ENCODE measurements at places on chromosomes 7 and 10.

DNA sequence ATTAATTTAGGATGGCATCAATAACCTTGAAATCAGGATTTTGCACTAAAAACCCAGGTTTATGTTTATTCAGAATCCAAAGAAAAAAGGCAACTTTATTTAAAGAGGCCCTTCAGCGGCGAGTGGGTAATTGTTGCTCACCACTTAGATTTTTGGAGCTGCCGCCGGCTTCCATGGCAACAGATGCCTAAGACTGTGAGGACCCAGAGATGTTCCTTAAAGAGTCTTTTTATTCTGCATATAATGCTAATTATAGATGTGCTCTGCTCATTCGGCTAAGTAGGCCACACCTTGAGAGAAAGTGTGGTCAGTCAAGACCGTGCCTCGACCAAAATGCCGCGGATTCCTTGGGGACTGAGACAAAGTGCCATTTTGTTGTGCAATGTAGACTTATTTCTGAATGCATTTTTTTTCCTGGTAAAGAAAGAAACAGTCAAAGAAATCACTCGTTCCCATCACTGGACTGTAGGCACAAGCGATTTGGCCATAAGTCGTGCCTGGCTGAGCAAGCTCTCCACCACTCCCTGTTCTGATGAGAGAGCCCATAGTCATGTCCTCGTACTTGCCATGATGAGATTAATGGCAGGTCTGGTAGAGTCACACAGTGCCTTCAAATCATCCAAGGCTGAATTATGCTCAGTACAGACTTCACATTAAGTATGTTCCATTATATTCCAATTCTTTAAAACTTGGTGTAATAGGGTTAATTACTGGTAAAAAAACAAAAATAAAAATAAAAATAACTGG is 21.4 kb upstream of the MGMT start:
- no peak for DNase-seq

DNA sequence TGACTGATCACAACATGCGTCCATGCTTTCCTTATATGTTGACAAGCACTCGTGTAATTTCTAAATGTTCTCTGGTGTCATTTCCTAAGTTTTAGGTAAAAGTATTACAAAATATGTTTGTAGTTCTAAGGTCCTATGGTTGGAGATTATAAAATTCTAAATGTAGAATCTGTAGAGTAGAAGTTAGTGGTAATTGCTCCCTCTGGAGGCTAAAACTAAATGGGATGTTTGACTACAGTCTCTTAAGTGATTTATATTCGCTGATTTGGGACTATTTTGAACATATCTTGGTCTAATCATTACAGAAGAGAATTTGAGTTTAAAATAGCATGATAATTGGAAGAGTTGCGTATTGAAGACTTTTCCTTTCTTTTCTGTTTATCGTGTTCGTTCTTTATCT is 74.1 kb downstream of the ZMYND11 start:
- DNase-seq: no peak

- peak; percentile 34 for DNase-seq
Measured at GRCh38 chr7:2299131-2299829, 15.0 kb downstream of the SNX8 start.

DNA sequence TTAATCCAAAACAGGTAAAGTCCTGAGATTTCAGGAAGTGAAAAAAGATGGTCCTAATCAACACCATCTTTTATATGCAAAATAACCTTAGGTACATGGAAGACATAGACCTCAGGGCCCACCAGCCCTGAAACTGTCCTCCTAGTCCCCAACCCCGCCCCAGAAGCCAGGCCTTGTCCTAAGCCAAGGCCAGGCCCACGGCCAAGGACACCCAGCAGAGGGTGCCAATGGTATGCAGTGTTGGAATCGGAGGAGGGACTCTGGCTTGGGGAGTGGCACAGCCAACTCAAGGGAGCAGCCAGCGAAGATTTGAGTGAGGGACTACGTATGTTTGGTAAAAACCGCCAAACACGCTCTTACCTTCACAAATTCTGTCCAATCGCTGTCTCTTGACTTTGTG is 96.7 kb downstream of the ZRANB1 start:
- DNase-seq: peak; percentile 52

- no peak for DNase-seq
Measured at GRCh38 chr10:96758423-96758822, 38.1 kb upstream of the PIK3AP1 start.

DNA sequence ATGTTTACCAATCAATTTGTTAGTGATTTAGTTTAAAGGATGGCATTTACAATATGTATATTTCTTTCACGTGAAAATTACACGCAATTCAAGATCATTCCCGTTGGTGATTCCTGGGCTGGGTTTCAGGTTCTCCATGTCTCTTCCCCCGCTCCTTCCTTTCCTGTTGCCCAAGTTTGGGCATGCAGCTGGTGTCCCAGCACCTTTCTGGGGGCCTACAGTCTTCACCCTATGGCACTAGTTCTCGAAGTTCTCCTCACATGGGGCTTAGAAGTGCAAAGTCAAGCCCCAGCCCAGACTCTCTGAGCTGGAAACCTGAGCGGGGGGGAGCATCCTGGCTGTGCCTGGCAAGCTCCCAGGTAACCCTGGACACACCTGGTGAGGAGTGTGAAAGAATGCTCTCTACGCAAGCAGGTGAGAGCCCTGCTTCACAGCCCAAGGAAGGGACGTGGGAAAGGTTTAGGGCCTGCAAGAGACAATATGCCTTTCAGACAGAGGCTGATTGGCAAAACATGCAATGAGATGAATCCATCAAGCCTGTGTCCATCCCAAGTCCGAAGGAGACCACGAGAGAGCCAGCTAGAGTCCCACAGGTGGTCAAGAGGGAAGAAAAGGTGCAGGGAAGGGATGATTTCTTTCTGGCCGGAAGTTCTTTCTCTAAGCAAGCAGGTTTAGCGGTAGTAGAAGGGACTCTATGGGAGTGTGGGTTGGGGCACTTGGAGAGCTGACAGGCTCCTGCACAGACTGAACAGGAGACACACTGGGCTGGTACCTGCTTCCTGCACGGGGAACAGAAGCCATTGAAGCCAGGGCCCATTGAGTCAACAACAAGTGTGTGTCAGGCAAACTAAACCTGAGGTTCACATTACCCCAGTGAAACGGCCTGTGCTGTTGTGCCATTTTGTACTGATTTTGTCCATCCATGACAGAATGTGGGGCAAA is 131.1 kb downstream of the ADARB2 start:
- DNase-seq: no peak

DNA sequence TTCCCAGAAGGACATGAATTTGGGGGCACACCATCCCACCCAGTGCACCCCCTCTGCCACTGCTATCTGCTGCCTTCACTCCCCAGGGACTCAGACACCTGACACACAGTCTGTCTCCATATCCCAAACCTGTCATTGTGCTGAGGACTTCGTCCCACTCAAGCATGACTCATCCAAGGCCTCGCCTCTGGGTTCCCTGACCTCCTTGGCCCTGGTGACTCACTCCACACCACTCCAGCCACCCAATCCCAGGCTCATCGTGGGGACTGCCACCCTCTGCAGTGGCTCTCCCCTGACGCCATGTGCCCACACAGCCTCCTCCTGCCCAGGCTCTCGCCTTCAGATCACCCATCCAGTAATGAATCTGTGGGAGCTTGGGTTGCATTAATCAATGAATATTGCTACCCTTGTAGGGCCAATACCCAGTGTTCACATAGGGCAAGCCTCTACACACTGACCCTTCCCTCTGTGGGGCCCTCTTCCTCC is 6.6 kb upstream of the INSIG1 start:
- DNase-seq: peak; percentile 61

- no peak for DNase-seq
Measured at GRCh38 chr7:84848219-84848973, 338.5 kb downstream of the SEMA3D start.

DNA sequence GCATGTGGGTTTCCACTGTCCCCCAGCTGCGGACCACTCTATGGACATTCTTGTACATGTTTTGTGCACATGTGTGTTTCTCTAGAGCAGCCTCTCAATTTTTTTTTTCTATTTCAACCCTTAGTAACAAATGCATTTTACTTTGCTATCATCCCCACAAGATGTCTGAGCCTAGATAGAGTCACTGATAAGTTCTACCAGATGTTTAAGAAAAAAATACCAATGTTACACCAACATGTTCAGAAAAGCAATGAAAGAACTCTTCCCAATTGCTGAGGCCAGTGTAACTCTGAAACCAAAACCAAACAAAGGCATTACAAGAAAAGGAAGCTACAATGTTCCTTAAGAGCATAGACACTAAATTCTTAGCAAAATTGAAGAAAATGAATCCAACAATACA is 218.5 kb downstream of the CXCL12 start:
- no peak for DNase-seq

- no peak for DNase-seq
Measured at GRCh38 chr7:28157831-28158416, 22.7 kb downstream of the JAZF1 start.

GRCh38 chr7:155203882-155204691 is 93.6 kb upstream of the INSIG1 start:
- DNase-seq: no peak

DNA sequence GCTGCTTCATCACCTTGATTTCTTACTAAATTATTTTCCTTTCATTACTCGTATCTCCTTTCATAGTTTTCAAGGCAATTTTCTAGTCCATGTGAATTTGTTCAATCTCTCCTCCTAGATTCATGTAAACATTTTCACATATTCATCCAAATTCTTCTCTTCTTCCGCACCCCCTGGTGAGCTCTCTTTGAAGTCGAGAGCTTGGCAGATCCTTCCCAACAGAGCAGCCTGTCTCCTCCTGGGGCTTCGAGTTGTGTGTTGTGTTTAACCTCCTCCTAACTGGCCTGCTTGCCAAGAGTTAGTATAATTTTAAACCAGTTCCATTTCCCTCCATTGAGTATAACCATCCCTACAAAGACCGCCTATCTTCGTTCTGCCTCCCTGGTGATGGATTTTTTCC is 272.4 kb upstream of the CELF2 start:
- DNase-seq: no peak

- no peak for DNase-seq
Measured at GRCh38 chr7:147912946-147913638, 677.5 kb upstream of the C7orf33 start.

- DNase-seq: no peak
Measured at GRCh38 chr7:99447943-99448342, 9.2 kb downstream of the CPSF4 start.

GRCh38 chr10:110919971-110920881 is 822 bp downstream of the SHOC2 start:
- DNase-seq: peak; percentile 18

DNA sequence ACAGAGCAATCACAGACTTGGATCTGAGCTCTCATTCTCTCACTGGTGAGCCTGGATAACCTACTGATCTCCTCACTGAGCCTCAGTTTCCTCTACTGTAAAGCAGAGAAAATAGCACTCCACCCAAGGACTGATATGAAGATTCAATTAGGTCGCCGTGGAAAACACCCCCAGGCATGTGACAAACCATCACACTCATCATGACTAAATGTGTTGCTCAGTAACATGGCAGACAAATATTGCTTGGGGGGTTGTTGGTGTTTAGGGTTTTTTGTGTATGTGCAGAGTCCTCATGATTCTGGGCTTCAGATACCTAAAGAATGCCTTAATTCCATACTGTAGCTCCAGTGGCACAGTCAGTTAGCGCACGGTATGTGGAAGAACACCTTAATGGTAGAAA is 122.1 kb upstream of the TCF7L2 start:
- DNase-seq: no peak

DNA sequence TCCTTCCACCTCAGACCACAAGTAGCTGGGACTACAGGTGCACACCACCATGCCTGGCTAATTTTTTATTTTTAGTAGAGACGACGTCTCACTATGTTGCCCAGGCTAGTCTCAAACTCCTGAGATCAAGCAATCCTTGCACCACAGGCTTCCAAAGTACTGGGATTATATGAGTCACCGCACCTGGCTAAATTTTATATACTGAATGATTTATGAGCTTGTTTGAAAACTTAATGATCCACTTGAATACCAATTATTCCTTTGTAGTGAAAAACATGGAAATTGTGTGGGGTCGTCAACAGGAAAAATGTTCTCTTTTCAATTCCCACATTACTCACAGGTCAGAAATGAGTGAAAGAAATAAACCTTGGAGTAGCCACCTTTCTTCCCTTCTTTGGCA is 31.3 kb downstream of the RAPGEF5 start:
- no peak for DNase-seq

- DNase-seq: no peak
Measured at GRCh38 chr7:124257638-124258308, 224.9 kb upstream of the TMEM229A start.

DNA sequence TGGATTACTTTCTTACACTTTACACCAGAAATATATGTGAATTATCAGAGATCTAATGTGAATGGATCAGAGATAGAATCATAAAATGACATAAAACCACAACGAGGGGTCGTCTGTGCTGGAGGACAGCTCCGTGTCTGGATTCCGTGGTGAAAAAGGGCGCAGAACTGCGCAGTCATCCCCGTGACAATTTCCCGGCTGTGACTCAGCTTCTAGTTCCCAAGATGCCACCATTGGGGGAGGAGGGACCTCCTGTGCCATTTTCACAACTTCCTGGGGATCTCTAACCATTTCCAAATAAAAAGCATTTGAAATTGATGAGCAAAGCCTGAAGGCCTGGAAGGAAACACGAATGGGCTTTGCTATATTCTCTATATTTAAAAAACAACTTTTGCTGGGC is 72.1 kb downstream of the PDGFA start:
- no peak for DNase-seq

- DNase-seq: no peak
Measured at GRCh38 chr10:113463777-113464176, 89.1 kb upstream of the HABP2 start.

DNA sequence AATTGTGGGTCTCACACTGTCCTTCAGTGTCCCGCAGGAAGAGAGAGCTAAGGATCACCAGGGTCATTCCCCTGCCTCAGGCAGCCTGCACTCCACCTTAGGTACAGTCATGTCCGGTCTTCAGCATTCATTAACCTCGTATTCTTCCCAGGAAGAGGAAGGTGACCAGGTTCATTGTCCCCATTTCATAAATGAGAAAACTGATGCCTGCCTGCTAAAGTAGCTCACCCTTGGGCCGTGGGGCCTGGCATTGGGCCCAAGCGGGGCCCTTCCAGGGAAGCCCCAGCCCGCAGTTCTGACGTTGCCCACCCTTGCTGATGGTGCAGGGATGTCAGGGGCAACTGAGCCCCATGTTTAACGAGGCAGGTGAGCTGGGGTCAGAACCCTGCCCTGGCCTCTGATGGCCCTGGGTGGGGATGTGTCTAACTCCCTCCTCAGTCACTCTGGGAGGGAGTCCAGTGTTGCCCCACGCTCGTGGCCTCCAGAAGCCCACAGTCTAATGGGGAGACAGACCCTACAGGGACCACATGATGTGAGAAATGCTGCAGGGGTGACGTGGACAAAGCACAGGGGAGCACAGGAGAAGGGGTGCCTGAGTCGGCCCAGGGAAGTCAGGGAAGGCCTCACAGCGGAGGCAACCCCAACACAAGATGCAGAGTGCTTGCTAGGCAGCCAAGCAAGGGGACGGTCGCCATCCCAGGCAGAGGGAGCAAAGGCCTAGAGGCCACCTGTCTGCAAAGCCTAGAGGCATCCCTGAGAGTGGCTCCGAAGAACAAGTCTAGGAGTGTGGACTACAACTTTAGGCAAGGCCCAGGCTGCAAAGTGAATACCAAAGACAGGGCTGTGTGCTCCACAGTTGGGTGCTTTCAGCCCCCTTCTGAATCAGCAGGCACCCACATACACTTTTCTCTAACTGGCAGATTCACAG is 25.1 kb downstream of the DDIT4 start:
- no peak for DNase-seq

- peak; percentile 46 for DNase-seq
Measured at GRCh38 chr7:5528071-5528814, 104.6 kb upstream of the TNRC18 start.
